ENCODE measurements at places on chromosomes 12 and 14.

DNA sequence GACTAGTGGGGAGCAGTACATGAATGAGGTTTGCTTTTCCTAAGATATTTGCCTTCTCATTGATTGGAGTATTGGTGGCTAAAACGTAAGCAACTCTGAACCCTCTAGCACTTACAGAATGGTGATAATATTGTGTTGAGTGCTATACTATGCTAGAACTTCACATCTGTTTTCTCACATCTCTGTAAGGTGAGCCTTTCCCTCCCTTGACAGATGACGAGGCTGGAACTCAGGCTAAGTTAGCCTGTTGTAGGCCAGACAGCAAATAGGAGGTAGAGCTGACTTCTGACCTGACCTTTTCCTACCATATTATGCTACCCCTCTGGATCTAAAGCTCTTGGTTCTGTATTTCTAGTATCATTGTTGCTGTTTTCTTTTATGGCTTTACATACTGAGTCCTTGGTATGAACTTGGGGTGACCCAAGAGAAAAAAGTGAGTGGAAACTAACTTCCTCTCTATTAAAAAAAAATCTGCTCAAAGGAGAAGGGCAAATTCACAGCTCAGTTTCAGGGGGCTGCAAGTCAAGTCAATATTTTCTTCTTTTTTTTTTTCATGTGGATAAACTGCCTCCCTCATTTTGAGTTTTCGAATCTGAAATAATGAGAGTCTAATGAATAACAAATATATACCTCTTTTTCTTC, 85.9 kb downstream of the CRADD start:
- DNase-seq, result no peak

DNA sequence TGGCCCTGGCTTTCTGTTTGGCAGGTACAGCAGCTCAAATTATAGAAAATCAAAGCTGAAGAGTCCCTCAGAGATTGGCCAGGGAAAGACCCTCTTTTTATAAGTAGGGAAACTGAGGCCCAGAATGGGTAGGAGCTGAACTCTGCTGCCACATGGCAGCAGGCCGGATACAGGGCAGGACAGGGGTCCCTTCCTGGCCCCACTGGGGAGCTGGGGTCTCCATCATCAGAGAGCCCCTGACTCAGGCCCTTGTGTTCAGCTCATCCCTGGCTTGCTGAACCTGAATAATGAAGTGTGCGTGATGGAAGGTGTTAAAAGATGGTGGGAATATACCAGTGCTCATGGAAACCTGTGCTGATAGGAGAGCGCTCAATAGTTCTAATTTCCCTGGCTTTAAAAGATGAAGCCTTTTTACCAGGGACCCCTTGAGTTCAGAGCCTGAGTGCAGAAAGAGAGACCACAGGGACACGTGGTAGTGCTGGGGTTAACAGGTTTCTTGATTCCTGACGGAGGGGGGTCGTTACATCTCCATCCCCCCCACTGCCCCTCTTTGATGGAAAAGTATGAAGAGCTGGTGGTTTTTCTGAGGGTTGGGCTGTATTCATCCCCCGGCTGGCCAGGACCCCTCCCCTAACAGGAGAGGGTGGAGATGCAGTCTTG, 4.4 kb downstream of the DLK1 start:
- DNase-seq, result no peak

DNA sequence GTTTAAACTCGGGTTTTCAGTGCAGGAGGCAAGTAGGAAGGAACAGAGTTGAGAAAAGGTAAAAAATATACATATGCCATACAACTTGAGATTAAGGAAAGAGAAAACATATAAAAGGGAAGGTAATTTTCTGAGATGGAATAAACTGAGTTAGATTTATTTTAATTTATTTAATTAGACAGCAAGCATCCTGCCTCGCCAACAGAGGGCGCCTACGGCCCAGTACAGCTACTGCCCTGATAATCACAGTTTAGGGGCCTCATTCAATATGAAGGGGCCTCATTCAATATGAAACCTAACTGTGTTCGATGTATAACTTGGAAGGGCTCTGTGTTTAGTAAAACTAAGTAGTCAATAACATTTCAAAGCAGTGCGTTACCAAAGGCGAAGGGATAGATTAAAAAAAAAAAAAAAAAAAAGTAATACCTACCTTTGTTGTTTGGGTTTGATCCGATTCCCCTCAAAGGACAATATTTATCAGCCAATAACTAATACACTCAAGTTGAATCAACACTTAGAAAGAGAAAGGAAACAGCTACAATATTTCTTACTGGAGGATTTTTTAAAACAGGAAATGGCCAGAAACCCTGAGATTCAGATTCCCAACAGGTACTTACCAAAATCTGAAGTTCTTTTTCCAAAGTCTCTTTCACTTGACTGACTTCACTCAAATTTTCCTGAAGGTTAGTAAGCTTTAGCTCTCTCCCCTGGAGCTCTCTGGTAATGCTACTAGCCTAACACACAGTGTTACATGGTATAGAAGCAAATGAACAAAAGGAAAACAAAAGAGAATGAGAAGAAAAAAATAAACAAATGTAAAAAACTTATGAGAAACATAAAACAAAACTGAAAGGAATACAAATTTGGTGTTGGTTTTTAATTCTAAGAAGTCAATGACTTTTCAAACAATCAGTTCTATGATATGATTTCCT, 70.0 kb upstream of the VPS33A start:
- DNase-seq, result peak; percentile 36

- no peak for DNase-seq
Observed at GRCh38 chr14:99522457-99522891, 41.3 kb downstream of the CCNK start.

DNA sequence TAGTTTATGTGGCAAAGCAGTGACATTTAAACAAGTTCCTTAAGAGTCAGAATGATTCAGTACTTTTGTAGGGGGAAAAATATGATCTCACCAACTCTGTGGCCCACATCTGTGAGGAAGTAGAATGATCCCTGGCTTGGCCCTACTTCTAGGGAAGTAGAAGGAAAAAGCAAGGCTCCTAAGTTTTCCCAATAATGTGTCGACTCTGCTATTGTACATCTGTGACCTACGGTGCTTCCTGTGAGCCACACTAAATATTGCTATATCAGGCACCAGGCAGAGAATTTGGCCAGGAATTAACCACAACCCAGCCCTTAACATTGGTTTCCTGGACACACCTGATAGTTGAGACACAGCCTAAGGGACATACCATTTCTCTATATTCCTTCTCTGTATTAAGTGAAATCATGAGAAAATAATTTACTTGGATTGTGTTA, 9.3 kb upstream of the NID2 start:
- DNase-seq, result no peak

DNA sequence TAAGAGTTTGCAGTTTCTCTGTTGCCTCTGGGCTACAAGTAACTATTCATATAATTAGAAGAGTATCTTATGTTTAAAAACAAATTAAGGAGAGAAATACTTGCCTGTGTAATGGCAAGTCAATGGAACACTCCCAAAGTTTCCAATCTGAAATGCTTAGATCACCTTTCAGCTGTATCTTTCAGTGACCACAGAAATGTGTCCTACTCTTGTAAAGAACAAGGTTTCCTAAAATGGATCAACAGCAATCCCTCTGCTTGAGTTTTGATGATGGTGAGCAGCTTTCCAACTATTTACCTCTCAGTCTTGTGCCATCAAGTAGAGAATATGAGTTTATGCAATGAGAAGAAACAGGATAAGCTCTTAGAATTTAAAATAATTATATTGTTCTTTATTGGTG, 92.9 kb downstream of the ERGIC2 start:
- DNase-seq, result no peak

DNA sequence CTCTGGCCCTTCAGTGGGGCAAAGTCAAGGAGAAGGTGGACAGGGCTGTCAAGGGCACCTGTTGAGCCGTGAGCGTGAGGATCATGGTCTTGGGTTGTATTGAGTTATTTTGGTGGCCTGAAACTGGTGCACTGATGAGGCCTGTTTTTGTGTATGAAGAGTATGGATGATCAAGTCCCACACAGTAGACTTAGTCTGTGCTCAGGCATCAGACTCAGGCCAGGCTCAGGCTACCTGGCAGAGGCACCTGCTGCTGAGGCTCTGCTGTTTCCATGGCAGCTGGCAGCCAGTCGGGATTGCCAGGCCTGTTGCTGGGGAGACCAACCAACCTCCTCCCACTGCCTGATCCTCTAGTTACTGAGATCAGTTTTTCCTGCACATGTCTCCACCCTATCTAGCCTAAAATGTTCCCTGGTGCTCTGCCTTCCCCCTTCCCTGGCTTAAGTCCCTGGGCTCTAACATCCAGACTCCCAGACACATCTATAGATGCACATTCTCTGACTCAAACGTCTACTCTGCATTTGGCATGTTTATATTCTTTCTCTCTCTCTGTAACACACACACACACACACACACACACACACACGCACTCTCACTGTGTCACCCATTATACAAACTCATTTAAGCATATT, 5.1 kb downstream of the JPH4 start:
- DNase-seq, result no peak

GRCh38 chr12:13570005-13570694, 373.6 kb downstream of the EMP1 start:
- no peak for DNase-seq

- no peak for DNase-seq
Observed at GRCh38 chr12:102326982-102327381, 129.3 kb upstream of the PMCH start.

- DNase-seq, result peak; percentile 19
Observed at GRCh38 chr14:68628605-68629310, 164.1 kb downstream of the ZFP36L1 start.

DNA sequence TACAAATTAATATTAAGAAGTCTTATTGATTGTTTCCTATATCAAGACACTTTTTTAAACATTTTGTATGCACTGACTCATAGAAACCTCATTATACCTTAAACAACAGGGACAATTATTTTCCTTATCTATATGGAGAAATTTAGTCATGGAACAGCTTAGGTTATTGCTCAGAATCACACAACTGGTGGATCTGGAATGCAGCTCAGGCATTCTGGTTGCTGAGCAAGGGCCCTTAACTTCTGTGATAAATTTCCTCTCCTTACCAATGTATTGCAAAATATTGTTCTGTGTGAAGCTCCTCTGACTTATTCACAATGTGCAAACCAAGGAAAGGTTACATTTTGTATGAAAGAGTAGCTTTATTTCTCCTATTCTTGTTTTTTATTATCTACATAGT, 817.8 kb downstream of the LRFN5 start:
- no peak for DNase-seq

GRCh38 chr14:43356979-43357545, 1150.0 kb downstream of the FSCB start:
- no peak for DNase-seq

DNA sequence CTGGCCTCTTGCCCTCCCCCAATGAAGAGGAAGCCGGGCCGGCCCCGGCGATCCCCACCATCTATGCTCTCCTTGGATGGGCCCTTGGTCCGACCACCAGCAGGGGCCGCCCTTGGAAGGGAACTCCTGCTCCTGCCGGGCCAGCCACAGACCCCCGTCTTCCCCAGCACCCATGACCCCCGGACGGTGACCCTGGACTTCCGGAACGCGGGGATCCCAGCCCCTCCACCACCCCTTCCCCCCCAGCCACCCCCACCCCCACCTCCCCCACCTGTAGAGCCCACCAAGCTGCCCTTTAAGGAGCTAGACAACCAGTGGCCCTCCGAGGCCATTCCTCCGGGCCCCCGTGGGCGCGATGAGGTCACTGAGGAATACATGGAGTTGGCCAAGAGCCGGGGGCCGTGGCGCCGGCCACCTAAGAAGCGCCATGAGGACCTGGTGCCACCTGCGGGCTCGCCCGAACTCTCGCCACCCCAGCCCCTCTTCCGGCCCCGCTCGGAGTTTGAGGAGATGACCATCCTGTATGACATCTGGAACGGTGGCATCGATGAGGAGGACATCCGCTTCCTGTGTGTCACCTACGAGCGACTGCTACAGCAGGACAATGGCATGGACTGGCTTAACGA, 19.4 kb downstream of the SETD1B start:
- no peak for DNase-seq

DNA sequence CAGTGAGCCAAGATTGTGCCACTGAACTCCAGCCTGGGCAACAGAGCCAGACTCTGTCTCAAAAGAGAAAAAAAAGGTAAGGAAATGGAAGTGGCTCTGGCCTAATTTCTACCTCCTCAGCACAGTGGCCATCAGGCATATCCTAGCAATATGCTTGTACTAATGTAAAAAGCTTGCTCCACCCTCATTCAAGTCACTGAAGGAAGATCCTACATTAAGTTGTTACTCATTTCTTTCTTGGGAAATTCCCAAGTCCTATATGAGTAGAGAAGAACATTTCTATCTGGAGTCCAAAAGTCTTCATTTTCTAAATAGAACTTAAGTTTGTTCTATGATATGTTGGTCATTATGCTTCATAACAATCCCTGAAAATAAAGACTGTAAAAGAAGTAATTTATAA, 67.3 kb upstream of the HOXC13 start:
- DNase-seq, result no peak

GRCh38 chr14:81276073-81277069, 55.6 kb upstream of the GTF2A1 start:
- DNase-seq, result no peak

GRCh38 chr14:20341646-20342045, 1.8 kb upstream of the PARP2 start:
- DNase-seq, result no peak

- DNase-seq, result no peak
Observed at GRCh38 chr12:111160350-111161241, 208.3 kb downstream of the PHETA1 start.

GRCh38 chr14:94342334-94342934, 19.3 kb upstream of the SERPINA6 start:
- DNase-seq, result peak; percentile 36

GRCh38 chr12:106924268-106924861, 31.3 kb upstream of the TMEM263 start:
- no peak for DNase-seq

GRCh38 chr14:72528059-72528862, 365.6 kb downstream of the DPF3 start:
- DNase-seq, result no peak

GRCh38 chr12:68100241-68100640, 59.3 kb downstream of the IFNG start:
- no peak for DNase-seq

GRCh38 chr12:71266606-71267005, 108.8 kb upstream of the TSPAN8 start:
- DNase-seq, result no peak

- no peak for DNase-seq
Observed at GRCh38 chr12:39165338-39165737, 259.9 kb upstream of the CPNE8 start.

GRCh38 chr14:21525962-21526671, at the start of gene SALL2:
Gene SALL2, minus strand, starts transcription at chr14:21526346. Its CDS starts 219 bp downstream, at chr14:21526127.
- peak; percentile 84 for DNase-seq

- no peak for DNase-seq
Observed at GRCh38 chr12:118311666-118312065, 61.0 kb downstream of the TAOK3 start.

GRCh38 chr14:54475911-54476310, 12.9 kb downstream of the GMFB start:
- DNase-seq, result no peak

DNA sequence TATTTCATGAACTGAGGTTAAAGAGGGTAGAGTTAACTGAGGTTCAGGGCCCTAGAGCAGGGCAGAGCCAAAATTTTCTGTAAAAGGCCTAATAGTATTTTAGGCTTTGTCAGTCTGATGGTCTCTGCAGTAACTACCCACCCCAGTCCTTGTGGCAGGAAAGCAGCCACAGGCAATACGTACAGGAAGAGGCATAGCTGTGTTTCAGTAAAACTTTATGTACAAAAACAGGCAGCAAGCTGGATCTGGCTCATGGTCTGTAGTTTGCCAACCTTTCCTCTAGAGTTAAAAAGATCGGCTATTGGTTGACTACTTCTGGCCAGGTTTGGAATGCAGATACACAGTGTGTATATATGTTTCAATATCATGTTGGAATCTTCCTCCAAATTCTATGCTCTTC, 17.2 kb downstream of the TM7SF3 start:
- DNase-seq, result no peak

GRCh38 chr12:31362115-31362758, 36.3 kb upstream of the SINHCAF start:
- no peak for DNase-seq

Data from activated CD4-positive, alpha-beta T cell treated with anti-CD3 and anti-CD28 coated beads, Interleukin-2, amount 50 U/mL, for 48 hours (primary cell).